ENCODE measurements at places on chromosomes 6 and 20.

GRCh38 chr6:69489970-69490369 is 306.8 kb downstream of the LMBRD1 start:
- no peak for DNase-seq

DNA sequence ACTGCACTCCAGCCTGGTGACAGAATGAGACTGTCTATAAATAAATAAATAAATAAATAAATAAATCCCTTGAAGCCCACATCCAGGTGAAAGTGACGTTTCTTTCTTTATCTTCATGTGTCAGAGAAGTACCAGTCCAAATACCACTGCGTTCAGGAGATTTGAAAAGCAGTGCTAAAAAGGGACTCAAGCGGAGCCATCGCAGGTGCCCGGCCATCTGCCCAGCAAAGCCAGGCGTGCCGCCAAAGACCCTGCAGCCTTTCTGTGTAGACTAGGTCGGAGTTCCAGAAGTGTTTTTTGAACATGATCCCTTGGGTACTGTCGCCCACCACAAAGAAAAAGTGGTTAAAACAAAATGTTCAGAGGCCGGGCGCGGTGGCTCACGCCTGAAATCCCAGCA is 65.7 kb upstream of the CEP85L start:
- DNase-seq, result no peak

GRCh38 chr20:37911261-37911660 is 8.3 kb downstream of the VSTM2L start:
- no peak for DNase-seq

- DNase-seq, result no peak
These were observed 5.2 kb downstream of the FOXO3 start for GRCh38 chr6:108565893-108566292.

GRCh38 chr6:4313044-4313686 is 177.8 kb upstream of the ECI2 start:
- no peak for DNase-seq
